ENCODE measurements at places on chromosomes 2 and 18. TPM values are rescaled to one million over a fixed set of nuclear protein-coding genes. Genes with fewer than 3 reads are reported as not detected.

The AFF3 gene
- 0.42 TPM for total RNA-seq

DNA sequence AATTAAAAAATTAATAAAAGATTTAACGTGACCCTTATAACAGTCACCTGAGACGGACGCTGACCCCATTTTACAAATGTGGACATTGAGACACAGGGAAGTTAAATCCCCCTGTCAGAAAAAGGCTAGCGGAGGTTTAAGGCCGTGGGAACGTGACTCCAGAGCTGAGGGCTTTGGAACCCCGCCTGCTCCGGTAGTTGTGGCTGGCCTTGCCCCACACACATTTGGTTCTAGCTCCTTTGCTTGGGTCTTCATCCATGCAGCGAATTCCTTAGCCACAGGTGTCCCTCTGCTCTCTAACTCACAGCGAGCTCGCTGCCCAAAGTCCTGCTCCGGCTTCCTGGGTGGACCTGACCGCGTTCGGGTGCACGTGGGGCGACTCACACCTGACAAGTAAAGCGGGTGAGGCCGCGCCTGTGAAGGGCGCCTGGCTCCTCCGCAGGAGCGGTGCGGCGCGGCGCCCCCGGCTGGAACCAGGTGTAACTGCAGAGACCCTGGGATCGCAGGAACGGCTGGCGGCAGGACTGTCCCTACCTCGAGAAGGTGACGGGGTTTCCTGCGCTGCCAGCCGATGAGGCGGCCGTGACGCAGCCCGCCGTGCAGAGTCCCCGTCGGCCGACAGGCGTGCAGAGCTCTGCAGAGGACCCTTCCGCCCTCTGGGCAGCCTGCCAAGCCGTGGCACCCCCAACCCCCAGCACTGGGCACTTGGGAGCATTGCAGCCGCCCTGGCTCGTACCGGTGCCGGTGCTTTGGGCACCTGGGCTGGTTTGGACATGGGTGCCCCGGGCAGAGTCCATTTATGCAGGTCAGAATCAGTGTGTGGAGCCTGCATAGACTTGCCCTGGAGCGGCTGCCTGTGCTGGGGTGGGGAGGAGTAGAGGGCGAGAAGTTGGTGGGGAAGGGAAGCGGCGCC lies 2.4 kb upstream of the PROC start:
- peak overlapping the region; percentile 76 for H3K4me3 ChIP-seq
- no peak overlapping the region for H3K27ac ChIP-seq
- peak; percentile 92 for ATAC-seq
- H3K27me3 ChIP-seq = peaks cover 4% of the 10 kb centered on the region
- no peaks in the 10 kb centered on the region for H3K36me3 ChIP-seq

The TUBB6 gene
- 6.9 TPM for total RNA-seq

GRCh38 chr2:43265001-43265400 lies 38.6 kb upstream of the ZFP36L2 start:
- H3K27ac ChIP-seq = no peak overlapping the region
- H3K36me3 ChIP-seq = peaks cover 28% of the 10 kb centered on the region
- peaks cover 5% of the 10 kb centered on the region for H3K4me1 ChIP-seq
- no peaks in the 10 kb centered on the region for H3K27me3 ChIP-seq

The FN1 gene
- total RNA-seq = 0.97 TPM

The ZSCAN30 gene
- total RNA-seq = 12.8 TPM

The DNAH7 gene
- total RNA-seq = not detected

DNA sequence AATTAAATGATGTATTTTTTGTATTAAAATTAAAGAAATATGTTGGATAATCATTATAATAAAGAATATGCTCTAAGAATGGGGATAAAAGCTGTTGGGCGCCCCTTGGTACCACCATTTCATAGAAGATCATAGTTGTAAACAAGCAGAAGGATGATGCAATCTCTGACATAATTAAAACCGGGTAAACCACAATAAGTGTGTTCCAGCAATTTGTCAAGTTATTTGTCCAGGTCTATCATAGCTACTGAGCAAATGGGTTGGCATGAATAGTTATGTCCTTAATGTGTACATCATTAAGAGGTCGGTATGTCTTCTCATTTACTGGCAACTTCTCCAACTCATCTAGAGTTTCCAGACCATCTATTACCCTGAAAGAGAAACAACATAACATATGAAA lies 6.7 kb upstream of the CLK1 start:
- H3K36me3 ChIP-seq = peaks cover 59% of the 10 kb centered on the region
- H3K4me3 ChIP-seq = no peak overlapping the region
- no peaks in the 10 kb centered on the region for H3K27me3 ChIP-seq
- peaks cover 5% of the 10 kb centered on the region for H3K4me1 ChIP-seq
- H3K27ac ChIP-seq = no peak overlapping the region

GRCh38 chr2:11248-11941 lies 34.9 kb downstream of the FAM110C start:
- no peaks in the 10 kb centered on the region for H3K4me1 ChIP-seq
- peak; percentile 88 for ATAC-seq
- H3K36me3 ChIP-seq = no peaks in the 10 kb centered on the region
- H3K27me3 ChIP-seq = peaks cover 8% of the 10 kb centered on the region
- H3K27ac ChIP-seq = no peak overlapping the region
- no peak overlapping the region for H3K4me3 ChIP-seq

The GALNT13 gene
- not detected for total RNA-seq

DNA sequence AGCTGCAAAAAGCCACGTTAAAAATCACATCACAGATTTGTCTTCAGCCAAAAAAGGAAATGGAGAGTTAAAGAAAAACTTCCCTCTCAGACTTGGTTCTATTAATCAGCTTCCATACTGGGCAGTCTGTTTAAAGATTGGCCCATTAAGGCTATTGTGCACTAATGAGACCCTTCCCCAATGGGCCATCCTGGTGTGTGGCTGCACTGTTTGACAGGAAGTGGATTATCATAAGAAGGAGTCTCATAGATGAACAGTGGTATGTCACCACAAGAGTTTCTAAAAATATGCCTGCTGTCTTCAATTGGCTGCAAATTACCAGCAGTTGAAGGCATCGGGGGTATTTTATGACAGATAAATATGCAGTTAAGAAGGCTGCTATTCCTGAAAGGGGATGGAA lies 247.6 kb upstream of the THSD7B start:
- no peaks in the 10 kb centered on the region for H3K4me1 ChIP-seq
- no peaks in the 10 kb centered on the region for H3K36me3 ChIP-seq
- ATAC-seq = no peak
- no peak overlapping the region for H3K27ac ChIP-seq
- peaks cover 24% of the 10 kb centered on the region for H3K27me3 ChIP-seq

DNA sequence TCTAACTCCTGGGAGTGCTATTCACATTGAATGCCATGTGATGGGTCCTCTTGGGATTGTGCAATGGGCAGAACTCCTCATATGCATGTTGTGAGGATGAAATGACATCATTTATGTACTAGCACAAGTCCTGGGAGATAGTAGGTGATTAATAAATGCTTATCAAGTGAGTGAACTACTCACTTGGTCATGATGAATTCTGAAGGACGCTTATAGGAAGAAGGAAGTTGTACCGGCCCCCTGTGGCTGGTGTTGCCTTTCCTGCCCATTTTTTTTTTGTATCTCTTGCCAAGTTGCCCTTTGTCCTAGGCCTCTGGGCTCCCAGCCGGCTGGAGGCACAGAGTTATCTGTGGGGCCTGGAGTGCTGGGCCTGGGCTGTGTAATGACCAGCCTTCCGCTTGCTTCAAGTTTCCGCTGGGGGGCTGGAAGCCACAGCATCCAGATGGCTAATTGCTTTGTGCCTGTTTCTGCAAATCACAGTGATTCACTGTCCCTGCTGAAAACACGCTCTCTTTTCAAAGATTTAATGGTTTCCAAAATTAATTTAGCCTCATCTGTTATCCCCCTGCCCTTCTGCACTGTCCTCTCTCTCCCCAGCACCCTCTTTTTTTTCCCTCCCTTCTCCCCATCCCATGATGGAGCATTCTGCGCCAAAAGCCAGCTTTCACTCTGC lies 33.7 kb upstream of the MRPL33 start:
- no peaks in the 10 kb centered on the region for H3K36me3 ChIP-seq
- H3K4me1 ChIP-seq = peaks cover 9% of the 10 kb centered on the region
- H3K4me3 ChIP-seq = no peak overlapping the region

- H3K27ac ChIP-seq = peak overlapping the region; percentile 87
- peak overlapping the region; percentile 88 for H3K4me3 ChIP-seq
- peaks cover 23% of the 10 kb centered on the region for H3K4me1 ChIP-seq
- no peaks in the 10 kb centered on the region for H3K27me3 ChIP-seq
- H3K36me3 ChIP-seq = peaks cover 37% of the 10 kb centered on the region
Observed at GRCh38 chr2:161237392-161238264, 70.6 kb upstream of the PSMD14 start.

The IL36RN gene
- total RNA-seq = not detected

- H3K27ac ChIP-seq = peak overlapping the region; percentile 66
- H3K4me1 ChIP-seq = peaks cover 11% of the 10 kb centered on the region
- ATAC-seq = no peak
- H3K4me3 ChIP-seq = peak overlapping the region; percentile 84
- no peaks in the 10 kb centered on the region for H3K36me3 ChIP-seq
Observed at GRCh38 chr2:27085062-27085672, 1.4 kb upstream of the KHK start.

- H3K4me1 ChIP-seq = peaks cover 26% of the 10 kb centered on the region
- H3K27me3 ChIP-seq = no peaks in the 10 kb centered on the region
- H3K27ac ChIP-seq = peak overlapping the region; percentile 96
- H3K4me3 ChIP-seq = peak overlapping the region; percentile 99
- H3K36me3 ChIP-seq = peaks cover 30% of the 10 kb centered on the region
Observed at GRCh38 chr2:112765251-112765650, 842 bp upstream of the CKAP2L start.

- no peak overlapping the region for H3K27ac ChIP-seq
- no peaks in the 10 kb centered on the region for H3K36me3 ChIP-seq
- no peak for ATAC-seq
- no peaks in the 10 kb centered on the region for H3K27me3 ChIP-seq
- H3K4me1 ChIP-seq = no peaks in the 10 kb centered on the region
Observed at GRCh38 chr2:38485734-38486133, 108.7 kb upstream of the ATL2 start.

DNA sequence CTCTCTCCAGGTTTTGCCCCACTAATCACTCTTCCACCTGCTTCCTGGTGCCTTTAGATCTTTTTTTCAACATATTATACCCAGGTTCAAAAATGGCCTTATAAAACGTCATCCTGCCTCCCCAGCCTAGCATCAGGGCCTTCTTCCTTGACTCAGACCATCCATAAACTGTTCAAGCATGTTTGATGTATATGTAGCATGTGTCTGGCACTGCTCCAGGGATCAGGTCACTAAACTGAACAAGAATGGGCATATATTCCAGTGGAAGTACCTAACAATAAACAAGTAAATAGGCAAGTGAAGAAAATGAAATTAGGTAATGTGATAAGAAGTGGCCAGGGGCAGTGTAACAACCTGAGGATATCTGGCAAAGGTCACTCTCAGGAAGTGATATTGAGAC lies 141.2 kb downstream of the TRIB2 start:
- no peaks in the 10 kb centered on the region for H3K36me3 ChIP-seq
- no peaks in the 10 kb centered on the region for H3K27me3 ChIP-seq
- H3K4me3 ChIP-seq = no peak overlapping the region
- no peak for ATAC-seq

- no peak overlapping the region for H3K27ac ChIP-seq
- ATAC-seq = no peak
- H3K27me3 ChIP-seq = no peaks in the 10 kb centered on the region
- no peak overlapping the region for H3K4me3 ChIP-seq
- no peaks in the 10 kb centered on the region for H3K4me1 ChIP-seq
- H3K36me3 ChIP-seq = no peaks in the 10 kb centered on the region
Observed at GRCh38 chr2:59798687-59799232, 754.7 kb downstream of the BCL11A start.

The BOLL gene
- not detected for total RNA-seq

Data from activated T-helper 17 cell treated with anti-CD3 and anti-CD28 coated beads, Interleukin-2, amount 50 U/mL, for 72 hours (primary cell).